ENCODE measurements at places on chromosomes 5 and 9. TPM values are rescaled to one million over a fixed set of nuclear protein-coding genes. Genes with fewer than 3 reads are reported as not detected.

DNA sequence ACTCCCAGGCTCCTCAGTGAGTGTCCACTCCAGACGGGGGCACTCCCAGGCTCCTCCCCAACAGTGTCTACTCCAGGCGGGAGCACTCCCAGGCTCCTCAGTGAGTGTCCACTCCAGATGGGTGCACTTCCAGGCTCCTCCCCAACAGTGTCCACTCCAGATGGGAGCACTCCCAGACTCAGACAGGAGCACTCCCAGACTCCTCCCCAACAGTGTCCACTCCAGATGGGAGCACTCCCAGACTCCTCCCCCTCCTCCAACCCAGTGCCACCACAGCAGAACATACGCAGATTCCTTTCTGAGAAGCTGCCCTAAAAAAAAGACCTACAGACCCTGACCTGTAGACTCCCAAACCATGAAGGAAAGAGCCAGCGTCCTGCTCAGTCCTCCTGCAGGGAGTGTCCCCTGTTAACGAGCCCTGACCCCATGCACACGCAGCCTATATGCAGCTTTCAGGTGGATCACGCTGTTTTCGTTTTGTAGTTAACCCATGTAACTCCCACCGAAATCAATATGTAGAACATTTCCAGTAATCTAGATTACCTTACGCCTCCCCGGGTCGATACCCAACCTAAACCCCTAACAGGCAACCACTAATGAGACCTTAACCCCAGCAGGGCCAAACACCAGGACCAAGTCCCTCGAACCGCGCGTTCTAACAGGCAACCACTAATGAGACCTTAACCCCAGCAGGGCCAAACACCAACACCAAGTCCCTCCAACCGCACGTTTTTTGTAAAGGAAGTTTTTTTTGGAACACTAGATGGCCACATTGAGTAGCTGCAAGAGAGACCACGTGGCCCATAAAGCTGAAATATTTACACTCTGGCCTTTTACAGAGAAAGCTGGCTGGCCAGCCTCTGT, 15.7 kb downstream of the PNPLA7 start:
- DNase-seq = peak; percentile 52
- H3K27ac ChIP-seq = no peak overlapping the region
- H3K4me3 ChIP-seq = no peak overlapping the region
- H3K27me3 ChIP-seq = no peaks in the 10 kb centered on the region

- H3K4me3 ChIP-seq = no peak overlapping the region
- no peaks in the 10 kb centered on the region for H3K27me3 ChIP-seq
- DNase-seq = no peak
- H3K27ac ChIP-seq = no peak overlapping the region
Observed at GRCh38 chr9:86580688-86581087, 226.5 kb upstream of the TUT7 start.

GRCh38 chr5:129345213-129345924, 114.7 kb upstream of the ADAMTS19 start:
- no peak overlapping the region for H3K4me3 ChIP-seq
- no peaks in the 10 kb centered on the region for H3K4me1 ChIP-seq
- no peaks in the 10 kb centered on the region for H3K27me3 ChIP-seq
- H3K27ac ChIP-seq = no peak overlapping the region

- no peak overlapping the region for H3K4me3 ChIP-seq
- H3K4me1 ChIP-seq = no peaks in the 10 kb centered on the region
- no peaks in the 10 kb centered on the region for H3K36me3 ChIP-seq
- no peaks in the 10 kb centered on the region for H3K27me3 ChIP-seq
- no peak overlapping the region for H3K27ac ChIP-seq
Observed at GRCh38 chr5:160545832-160546231, 124.2 kb downstream of the PTTG1 start.

DNA sequence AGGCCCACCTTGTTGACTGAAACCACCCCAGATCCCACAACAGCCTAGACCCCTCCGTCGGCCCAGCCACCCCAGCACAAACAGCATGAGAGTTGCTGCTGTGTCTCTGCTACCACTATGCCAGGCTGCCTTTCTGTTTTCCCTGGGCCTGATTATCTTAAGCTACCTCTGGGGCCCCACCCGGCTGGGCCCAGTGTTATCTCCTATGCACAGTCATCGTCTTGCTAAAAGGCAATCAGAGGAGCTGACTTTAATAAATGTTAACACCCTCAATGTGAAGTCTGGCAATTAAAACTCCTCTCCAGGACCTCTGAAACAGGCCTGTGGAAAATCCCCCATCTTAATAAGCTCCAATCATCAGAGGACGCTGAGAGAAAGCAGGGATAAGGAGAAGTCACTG, 144.9 kb downstream of the FAM114A2 start:
- no peaks in the 10 kb centered on the region for H3K4me1 ChIP-seq
- H3K27me3 ChIP-seq = no peaks in the 10 kb centered on the region
- DNase-seq = no peak
- H3K4me3 ChIP-seq = no peak overlapping the region
- no peaks in the 10 kb centered on the region for H3K36me3 ChIP-seq

GRCh38 chr9:70615464-70616138, 201.1 kb upstream of the KLF9 start:
- H3K27me3 ChIP-seq = no peaks in the 10 kb centered on the region
- no peak overlapping the region for H3K4me3 ChIP-seq
- no peak overlapping the region for H3K27ac ChIP-seq
- H3K36me3 ChIP-seq = peaks cover 4% of the 10 kb centered on the region
- no peaks in the 10 kb centered on the region for H3K4me1 ChIP-seq
- DNase-seq = no peak

DNA sequence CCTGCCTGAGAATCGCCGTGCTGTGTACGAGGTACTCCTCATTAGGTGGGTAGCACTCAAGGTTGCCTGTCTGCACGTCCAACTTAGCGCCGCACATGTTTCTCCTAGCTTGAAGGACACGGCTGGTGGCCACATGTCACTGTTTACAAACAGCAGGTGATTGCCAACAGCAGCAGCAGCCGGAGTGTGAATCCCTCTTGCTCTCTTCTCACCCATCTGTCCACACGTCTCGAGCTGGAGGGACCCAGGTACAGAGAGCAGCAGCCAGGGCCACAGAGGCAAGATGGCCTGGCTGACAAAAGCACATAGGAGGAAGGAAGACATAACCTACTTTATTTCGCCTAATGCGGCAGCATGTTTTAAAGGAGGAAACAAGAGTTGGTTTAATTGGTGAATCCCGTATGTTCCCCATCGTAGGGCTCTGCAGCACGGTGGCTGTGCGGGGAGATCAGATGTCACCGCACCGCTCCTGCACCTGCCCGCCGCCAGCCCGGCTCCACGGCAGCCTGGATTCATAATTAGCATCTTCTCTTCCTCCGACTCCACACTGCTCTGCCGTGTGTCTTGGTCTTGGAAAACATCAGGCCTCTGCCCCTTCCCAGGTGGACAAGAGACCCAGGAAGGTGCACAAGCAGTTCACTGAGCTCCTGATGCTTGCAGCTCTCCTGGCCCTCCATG, 201.6 kb upstream of the IRX1 start:
- no peak overlapping the region for H3K4me3 ChIP-seq
- H3K27me3 ChIP-seq = peaks cover 53% of the 10 kb centered on the region
- no peak overlapping the region for H3K27ac ChIP-seq
- peaks cover 30% of the 10 kb centered on the region for H3K4me1 ChIP-seq

DNA sequence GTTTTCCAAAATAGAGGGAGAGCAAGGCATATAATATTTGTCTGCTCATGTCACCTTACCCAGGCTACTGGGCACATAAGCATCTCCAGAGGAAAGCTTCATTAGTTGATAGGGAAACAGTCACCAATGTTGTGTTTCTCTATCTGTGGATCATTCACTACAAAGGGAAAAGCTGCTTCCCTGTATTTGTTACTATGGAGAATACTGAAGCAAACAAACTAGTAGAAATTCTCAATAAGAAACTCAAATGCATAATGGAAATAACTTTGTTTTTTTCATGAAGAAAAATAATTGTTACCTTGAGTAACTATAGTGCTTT, 138.2 kb downstream of the PCSK1 start:
- H3K27ac ChIP-seq = no peak overlapping the region
- no peak overlapping the region for H3K4me3 ChIP-seq
- no peaks in the 10 kb centered on the region for H3K4me1 ChIP-seq

DNA sequence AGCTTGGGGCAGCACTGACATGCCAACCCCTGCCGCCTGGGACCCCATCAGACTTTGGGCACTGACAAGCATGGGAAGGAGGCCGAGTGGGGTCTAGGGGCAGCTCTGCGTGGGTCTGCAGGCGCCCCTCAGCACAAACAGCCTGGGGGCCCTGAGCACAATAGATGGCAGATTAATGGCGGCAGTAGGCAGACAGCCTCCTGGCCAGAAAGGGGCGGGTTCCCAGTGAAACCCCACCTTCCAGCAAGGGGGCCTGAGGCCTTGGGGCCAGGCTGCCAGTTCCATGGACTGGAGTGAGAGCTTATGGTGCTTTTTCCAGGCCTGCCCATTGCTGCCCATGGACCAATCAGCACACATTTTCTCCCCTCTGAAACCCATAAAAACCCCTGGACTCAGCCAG, 2031.2 kb downstream of the EFNA5 start:
- no peak overlapping the region for H3K4me3 ChIP-seq
- DNase-seq = no peak
- no peak overlapping the region for H3K27ac ChIP-seq
- peaks cover 11% of the 10 kb centered on the region for H3K4me1 ChIP-seq
- H3K27me3 ChIP-seq = no peaks in the 10 kb centered on the region

DNA sequence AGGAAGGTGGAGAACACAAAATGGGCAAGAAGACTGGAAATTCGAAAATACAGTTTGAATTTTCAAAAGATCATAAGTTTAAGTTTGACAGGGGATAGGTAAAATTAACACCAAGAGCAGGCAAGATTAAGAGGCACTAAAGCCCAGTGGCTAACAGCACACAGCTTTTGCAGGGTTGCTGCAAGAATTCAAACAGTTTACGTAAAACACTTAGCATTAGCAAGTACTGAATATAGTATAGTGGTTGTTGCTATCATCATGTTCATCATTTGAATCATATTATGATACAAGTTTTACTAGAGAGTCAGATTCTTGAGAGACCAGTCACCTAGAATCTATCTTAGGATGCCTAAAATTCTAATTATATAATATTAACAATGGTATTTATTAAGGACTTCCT, 61.2 kb upstream of the IFNK start:
- no peaks in the 10 kb centered on the region for H3K36me3 ChIP-seq
- no peak overlapping the region for H3K4me3 ChIP-seq
- DNase-seq = no peak
- H3K27ac ChIP-seq = no peak overlapping the region
- H3K27me3 ChIP-seq = no peaks in the 10 kb centered on the region

- peaks cover 7% of the 10 kb centered on the region for H3K27me3 ChIP-seq
- H3K36me3 ChIP-seq = no peaks in the 10 kb centered on the region
- peaks cover 38% of the 10 kb centered on the region for H3K4me1 ChIP-seq
- H3K27ac ChIP-seq = no peak overlapping the region
Observed at GRCh38 chr5:102759289-102759688, 4.2 kb downstream of the PAM start.

Gene FGF1
- not detected for total RNA-seq

Gene MZB1
- not detected for total RNA-seq

Gene PURA
- total RNA-seq = 2.5 TPM

Gene SCGB3A2
- total RNA-seq = not detected
